ENCODE measurements at places on chromosomes 2 and 18.

DNA sequence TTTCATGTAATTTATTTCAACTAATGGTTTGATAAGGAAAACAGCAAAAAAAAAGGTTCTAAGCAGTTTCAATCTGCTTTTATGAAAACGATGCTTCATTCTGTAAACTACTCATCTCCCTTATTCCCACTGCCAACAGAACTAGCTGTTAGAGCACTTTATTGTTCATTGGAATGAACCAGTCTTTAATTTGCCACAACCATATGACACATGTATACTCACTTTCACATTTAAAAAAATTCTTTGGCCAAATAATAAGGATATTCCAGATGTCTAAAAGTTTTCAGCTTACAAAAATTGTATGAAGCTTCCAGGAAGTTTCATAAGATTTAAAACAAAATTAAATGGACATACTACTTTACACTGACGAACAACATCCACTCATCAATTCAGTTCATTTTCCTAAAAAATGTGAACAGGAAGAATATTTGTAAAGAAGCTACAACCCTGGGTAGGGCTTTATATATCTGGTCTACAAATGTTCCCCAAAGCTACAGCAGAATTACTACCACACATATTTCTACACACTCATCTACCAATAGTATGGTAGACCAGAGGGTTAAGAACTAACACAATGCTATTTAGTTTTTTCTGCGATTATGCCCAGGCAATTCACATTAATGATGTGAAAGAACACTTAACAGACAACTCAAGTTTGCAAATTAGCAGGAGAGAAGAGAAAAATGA lies 37.7 kb downstream of the ZNF521 start:
- no peak for DNase-seq
- H3K27ac ChIP-seq, result no peak overlapping the region
- no peaks in the 10 kb centered on the region for H3K4me1 ChIP-seq
- H3K27me3 ChIP-seq, result no peaks in the 10 kb centered on the region

GRCh38 chr18:77645170-77645872 lies 395.7 kb downstream of the GALR1 start:
- no peak overlapping the region for H3K4me3 ChIP-seq
- no peaks in the 10 kb centered on the region for H3K27me3 ChIP-seq
- no peaks in the 10 kb centered on the region for H3K36me3 ChIP-seq
- H3K27ac ChIP-seq, result no peak overlapping the region

DNA sequence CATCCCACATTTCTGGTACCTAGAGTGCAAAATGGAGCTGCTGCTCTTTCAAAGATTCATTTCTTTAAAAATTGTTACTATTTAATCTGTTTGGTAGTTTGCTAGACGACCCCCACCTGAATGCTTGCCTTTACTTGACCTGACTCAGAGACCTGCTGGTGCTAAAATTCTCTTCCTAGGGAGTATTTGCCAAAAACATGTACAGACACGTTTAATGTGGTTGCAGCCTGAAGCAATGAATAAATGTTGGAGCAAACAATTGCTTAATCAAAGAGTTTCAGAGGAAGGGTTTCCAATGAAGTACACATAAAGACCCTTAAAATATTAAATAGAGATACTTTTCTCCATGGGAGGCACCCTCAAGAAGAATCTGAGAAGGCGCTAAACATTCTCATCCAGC lies 734.4 kb downstream of the CBLN2 start:
- DNase-seq, result no peak
- no peaks in the 10 kb centered on the region for H3K4me1 ChIP-seq
- H3K27me3 ChIP-seq, result no peaks in the 10 kb centered on the region

DNA sequence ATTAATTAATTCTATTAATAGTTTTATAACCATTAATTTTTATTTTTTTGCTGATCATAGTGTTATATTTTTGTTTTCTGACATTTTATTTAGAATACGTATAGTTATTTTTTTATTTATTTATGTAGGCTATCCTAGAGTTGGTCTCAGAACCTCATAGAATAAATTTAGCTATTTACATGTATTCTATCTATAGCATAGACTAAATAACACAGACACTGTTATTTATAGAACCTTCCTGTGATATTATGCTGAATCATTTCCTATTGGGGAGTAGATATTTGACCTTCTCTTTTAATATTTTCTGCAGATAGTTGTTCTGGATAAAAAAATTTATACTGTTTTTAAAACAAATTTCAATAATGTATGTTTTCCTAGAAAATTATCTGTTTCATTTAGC lies 20.2 kb downstream of the ARHGEF33 start:
- no peak for DNase-seq
- no peak overlapping the region for H3K4me3 ChIP-seq
- no peak overlapping the region for H3K27ac ChIP-seq
- H3K4me1 ChIP-seq, result no peaks in the 10 kb centered on the region
- no peaks in the 10 kb centered on the region for H3K27me3 ChIP-seq

- no peak overlapping the region for H3K27ac ChIP-seq
- DNase-seq, result no peak
- no peaks in the 10 kb centered on the region for H3K36me3 ChIP-seq
Measured at GRCh38 chr2:217725409-217725808, 277.4 kb downstream of the TNS1 start.

Data from CD8-positive, alpha-beta memory T cell (primary cell).